CD14-positive monocyte (primary cell): ENCODE measurements at places on chromosomes 12 and 14. TPM values are rescaled to one million over a fixed set of nuclear protein-coding genes. Genes with fewer than 3 reads are reported as not detected.

DNA sequence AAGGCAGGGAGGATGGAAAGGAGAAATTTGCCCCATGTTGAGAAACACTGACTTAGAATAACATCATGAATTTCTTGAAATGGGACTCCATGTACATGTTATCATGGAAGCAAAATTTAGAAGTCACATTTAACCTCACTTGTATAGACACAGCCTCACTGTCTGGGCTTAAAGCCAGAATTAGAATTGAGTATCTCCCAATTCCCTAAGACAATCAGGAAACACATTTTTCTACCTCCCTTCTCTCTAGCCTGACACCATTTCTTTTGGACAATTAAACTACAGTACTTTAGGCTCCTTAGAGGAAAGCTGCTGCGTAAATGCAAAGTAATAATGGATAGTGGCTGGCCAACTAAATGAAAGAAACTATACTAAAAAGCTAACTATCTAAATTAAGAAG lies 795.5 kb downstream of the C12orf50 start:
- H3K27ac ChIP-seq: no peak overlapping the region
- no peaks in the 10 kb centered on the region for H3K4me1 ChIP-seq
- H3K4me3 ChIP-seq: no peak overlapping the region

DNA sequence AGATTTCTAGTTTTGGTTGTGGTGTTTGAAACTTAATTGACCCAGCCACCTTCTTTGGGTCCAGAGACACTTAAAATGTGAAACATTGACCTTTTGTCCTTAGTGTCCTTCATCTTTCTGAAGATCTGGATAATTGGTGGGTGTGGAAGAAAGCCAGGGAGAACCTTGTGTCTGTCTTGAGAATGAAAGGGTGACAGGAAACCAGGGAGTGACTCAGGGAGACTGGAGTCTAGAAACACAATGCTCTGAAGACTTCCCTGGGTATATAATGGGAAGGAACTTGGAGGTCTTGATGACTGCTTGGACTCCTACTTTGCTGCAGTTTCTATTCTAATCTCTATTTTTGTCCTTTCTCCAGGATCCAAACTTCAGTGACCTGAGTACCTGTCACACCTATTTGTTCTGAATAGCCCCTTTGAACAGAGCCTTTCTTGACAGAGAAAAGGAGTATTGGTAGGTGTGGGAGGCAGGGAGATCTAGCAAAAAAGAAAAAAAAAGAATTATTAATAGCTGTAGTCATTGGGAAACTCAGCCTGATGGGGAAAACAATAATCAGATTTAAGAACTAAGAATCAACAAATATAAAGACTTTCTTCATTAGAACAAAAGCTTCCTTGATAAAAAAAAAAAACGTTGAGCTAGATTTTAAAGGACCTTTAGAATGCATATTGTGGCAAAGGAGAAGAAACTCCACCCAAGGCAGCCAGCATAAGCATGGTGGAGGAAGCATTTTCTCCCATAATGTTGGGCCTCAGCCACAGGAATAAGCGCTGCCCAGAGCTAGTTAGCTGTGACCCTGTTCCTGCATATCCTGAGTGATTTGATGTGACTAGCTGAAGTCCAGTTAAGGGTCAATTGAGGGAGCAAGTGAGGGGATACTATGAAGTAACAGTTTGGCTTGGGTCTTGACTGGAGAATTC lies 77.9 kb upstream of the HOXC13 start:
- H3K4me1 ChIP-seq: no peaks in the 10 kb centered on the region
- no peak overlapping the region for H3K27ac ChIP-seq
- peaks cover 16% of the 10 kb centered on the region for H3K27me3 ChIP-seq
- no peak for DNase-seq
- H3K4me3 ChIP-seq: no peak overlapping the region
- no peaks in the 10 kb centered on the region for H3K36me3 ChIP-seq

GRCh38 chr14:76349993-76350392 lies 25.9 kb upstream of the ESRRB start:
- DNase-seq: no peak
- H3K4me3 ChIP-seq: no peak overlapping the region
- peaks cover 5% of the 10 kb centered on the region for H3K4me1 ChIP-seq
- H3K27me3 ChIP-seq: no peaks in the 10 kb centered on the region
- H3K36me3 ChIP-seq: no peaks in the 10 kb centered on the region
- no peak overlapping the region for H3K27ac ChIP-seq

GRCh38 chr12:58860056-58860787 lies 60.1 kb downstream of the LRIG3 start:
- H3K36me3 ChIP-seq: no peaks in the 10 kb centered on the region
- H3K4me1 ChIP-seq: no peaks in the 10 kb centered on the region
- H3K27me3 ChIP-seq: no peaks in the 10 kb centered on the region

DNA sequence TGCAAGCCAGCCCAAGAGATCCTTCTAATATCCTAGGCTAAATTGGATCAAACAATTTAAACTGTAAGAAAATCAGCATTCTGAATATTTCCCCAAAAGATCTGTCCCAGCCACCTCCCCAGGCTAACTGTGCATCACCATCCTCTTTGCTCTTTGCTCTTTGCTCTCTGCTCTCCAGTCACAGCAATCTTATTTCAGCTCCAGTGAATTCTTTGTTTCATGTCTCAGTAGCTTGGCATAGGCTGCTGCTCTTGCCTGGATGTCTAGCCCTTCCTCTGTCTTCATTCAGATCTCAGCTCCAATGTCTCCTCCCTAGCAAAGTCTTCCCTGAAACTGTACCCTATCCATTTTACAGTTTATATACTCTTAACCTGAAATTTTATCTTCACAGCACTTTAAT lies 399.8 kb upstream of the USP15 start:
- no peak overlapping the region for H3K4me3 ChIP-seq
- no peak overlapping the region for H3K27ac ChIP-seq
- no peaks in the 10 kb centered on the region for H3K36me3 ChIP-seq
- DNase-seq: no peak

DNA sequence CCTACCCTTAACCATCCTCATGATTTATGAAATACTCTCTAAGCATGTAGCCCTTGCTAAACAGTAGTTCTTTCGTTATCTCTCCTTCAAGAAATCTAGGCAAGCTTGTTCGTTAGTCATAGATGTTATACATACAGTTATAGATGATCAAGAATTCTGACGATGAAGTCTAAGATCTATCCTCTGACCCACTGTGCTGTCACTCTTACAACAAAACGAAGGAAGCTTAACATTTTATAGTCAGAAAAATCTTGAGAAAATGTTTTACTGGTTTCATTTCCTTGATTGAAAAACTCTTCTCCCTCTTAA lies 68.9 kb downstream of the SPPL3 start:
- H3K4me3 ChIP-seq: no peak overlapping the region
- H3K27me3 ChIP-seq: no peaks in the 10 kb centered on the region
- H3K36me3 ChIP-seq: no peaks in the 10 kb centered on the region
- DNase-seq: no peak

GRCh38 chr12:3896356-3896755 lies 23.2 kb upstream of the PARP11 start:
- peak overlapping the region; percentile 91 for H3K27ac ChIP-seq
- peak; percentile 12 for DNase-seq
- H3K27me3 ChIP-seq: no peaks in the 10 kb centered on the region
- H3K4me3 ChIP-seq: no peak overlapping the region
- peaks cover 70% of the 10 kb centered on the region for H3K4me1 ChIP-seq

DNA sequence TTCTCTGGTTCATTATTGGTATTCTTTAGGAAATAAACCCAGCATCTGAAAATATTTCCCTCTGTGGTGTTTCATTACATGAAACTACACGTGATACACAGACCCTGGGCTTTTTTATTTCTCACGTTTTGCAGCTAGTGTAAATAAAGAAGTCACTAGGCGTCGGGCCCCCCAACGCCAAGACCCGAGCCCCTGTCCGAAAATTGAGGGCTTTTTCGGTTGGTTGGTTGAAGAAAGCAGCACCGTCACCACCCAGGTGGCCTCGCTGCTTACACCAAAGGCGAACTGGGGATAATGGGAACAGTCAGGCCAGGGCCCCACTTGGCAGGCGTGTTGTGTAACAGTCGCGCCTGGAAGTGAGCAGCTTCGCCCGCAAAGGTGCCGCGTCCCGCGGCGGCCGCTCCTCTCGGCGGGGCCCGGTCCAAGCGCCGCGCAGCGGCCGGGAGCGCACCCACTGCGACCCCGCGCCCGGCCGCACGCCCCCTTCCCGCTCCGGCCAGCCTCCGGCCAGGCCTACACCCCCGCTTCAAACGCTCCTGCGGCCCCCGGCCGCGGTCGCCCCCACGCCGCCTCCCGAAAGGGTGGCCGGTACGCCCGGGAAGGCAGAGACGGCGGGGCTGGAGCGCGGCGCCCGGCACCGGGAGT lies 1.2 kb downstream of the DUSP16 start:
- H3K27me3 ChIP-seq: no peaks in the 10 kb centered on the region
- H3K36me3 ChIP-seq: no peaks in the 10 kb centered on the region
- no peak for DNase-seq
- H3K4me1 ChIP-seq: peaks cover 15% of the 10 kb centered on the region

DNA sequence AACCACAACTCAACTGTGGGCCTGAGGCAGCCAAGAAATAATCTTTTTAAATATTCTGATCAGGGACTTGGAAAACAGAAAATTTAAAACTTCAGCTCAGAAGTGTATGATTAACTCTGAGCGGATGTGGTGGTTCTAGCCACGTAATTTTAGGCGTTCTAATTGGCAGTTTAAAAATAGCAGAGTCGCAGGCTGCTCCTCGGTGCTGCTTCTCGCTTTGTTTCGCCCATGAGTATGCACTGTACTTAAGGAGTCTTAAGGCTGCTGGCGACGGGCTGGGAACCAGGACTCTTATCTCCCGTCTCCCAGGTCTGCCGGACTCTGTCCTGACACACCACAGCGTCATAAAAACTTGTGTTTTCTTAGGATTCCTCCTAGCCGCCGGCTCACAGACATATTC lies 113.4 kb upstream of the PELI2 start:
- no peaks in the 10 kb centered on the region for H3K27me3 ChIP-seq
- peak; percentile 16 for DNase-seq
- no peak overlapping the region for H3K4me3 ChIP-seq
- no peak overlapping the region for H3K27ac ChIP-seq

DNA sequence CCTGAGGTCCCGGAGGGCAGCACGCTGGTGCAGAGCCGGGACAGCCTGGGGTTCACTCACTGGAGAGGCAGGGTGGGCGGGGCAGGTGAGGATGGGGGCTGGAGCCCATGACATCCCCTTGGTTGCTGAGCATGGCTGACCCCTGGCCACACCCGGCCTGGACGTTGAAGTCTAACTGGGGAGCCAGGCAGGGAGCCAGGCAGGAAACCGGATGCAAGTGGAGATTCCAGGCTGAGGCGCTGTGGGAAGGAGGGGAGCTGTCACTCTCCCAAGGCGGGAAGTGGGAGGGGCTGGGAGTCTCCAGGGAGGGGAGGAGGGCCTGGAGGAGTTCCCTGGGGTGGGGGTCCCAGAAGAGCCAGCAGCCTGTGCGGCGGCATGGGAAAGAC lies 7.7 kb upstream of the INF2 start:
- H3K27ac ChIP-seq: peak overlapping the region; percentile 77
- H3K4me1 ChIP-seq: peaks cover 69% of the 10 kb centered on the region
- no peak for DNase-seq
- no peaks in the 10 kb centered on the region for H3K36me3 ChIP-seq
- H3K4me3 ChIP-seq: no peak overlapping the region

GRCh38 chr14:24343795-24344660 lies 4.2 kb upstream of the RIPK3 start:
- H3K27ac ChIP-seq: no peak overlapping the region
- H3K4me1 ChIP-seq: peaks cover 15% of the 10 kb centered on the region
- H3K27me3 ChIP-seq: peaks cover 6% of the 10 kb centered on the region
- no peak for DNase-seq

GRCh38 chr14:96148631-96149030 lies 56.0 kb upstream of the BDKRB2 start:
- no peak for DNase-seq
- H3K36me3 ChIP-seq: no peaks in the 10 kb centered on the region
- no peaks in the 10 kb centered on the region for H3K4me1 ChIP-seq

DNA sequence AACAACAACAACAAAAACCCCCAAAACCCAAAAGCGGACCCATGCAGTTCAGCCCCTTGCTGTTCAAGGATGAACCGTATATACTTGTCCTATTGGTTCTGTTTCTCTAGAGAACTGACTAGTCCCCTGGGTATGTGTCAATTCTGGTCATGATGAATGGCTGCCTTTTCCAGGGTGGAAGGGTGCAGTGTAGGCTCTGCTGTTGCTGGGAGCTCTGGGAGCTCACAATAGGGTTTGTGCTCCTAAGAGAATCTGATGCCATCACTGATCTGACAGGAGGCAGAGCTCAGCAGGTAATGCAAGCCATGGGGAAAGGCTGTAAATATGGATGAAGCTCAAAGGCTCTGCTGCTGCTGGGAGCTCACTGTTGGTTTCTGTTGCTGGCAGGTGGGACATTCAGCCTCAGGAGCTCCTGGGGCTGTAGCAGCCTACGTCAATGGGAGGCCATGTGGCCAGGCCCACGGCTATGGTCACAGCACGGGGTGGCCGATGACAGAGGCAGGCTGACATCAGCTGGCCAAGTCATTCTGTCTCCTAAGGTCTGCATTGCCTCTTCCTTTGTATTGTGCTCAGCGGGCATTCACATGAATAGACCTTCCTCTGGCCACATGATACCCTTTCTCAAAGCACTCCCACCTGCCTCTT lies 37.9 kb downstream of the DLK1 start:
- no peak overlapping the region for H3K27ac ChIP-seq
- H3K4me1 ChIP-seq: no peaks in the 10 kb centered on the region
- no peak overlapping the region for H3K4me3 ChIP-seq
- DNase-seq: no peak
- H3K36me3 ChIP-seq: no peaks in the 10 kb centered on the region

GRCh38 chr12:55974308-55974730 lies 441 bp downstream of the RAB5B start:
- peak; percentile 27 for DNase-seq
- no peaks in the 10 kb centered on the region for H3K36me3 ChIP-seq
- H3K4me1 ChIP-seq: peaks cover 42% of the 10 kb centered on the region
- no peaks in the 10 kb centered on the region for H3K27me3 ChIP-seq
- H3K4me3 ChIP-seq: peak overlapping the region; percentile 82

- DNase-seq: no peak
- no peak overlapping the region for H3K27ac ChIP-seq
- H3K4me3 ChIP-seq: no peak overlapping the region
These were observed 7.4 kb upstream of the TUBA1B start for GRCh38 chr12:49138587-49138986.

- peak; percentile 44 for DNase-seq
- no peaks in the 10 kb centered on the region for H3K27me3 ChIP-seq
- H3K4me1 ChIP-seq: no peaks in the 10 kb centered on the region
- H3K36me3 ChIP-seq: peaks cover 29% of the 10 kb centered on the region
- no peak overlapping the region for H3K27ac ChIP-seq
- no peak overlapping the region for H3K4me3 ChIP-seq
These were observed 8.9 kb downstream of the IKZF4 start for GRCh38 chr12:56029666-56030293.

MANSC4 gene
- not detected for polyA plus RNA-seq

GPR162 gene
- 15.1 TPM for polyA plus RNA-seq

GALC gene
- polyA plus RNA-seq: 40.6 TPM

SIRT4 gene
- 0.47 and 0.53 TPM in 2 replicates for polyA plus RNA-seq

IL23A gene
- 1.0 TPM for polyA plus RNA-seq

MMP14 gene
- 4.6 and 5.6 TPM in 2 replicates for polyA plus RNA-seq
